ENCODE measurements at places on chromosomes 2 and 18.

DNA sequence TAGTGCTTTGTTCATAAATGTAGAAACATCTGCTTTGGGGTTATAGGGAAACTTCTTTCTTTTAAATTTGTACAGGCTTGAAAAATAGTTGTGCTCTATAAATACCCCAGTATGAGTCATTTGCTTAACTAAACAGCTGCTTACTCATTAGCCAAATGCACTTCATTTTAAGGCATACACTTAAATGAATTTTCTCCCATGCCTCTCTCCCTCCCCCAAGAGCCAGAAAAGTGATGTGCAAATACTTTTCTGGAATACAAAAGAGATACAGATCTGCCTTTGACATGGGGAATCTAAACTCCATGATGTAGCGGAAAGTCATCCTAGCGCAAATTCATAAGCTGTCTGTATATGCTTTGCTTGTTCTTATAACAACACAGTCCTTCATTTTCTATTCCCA lies 469.4 kb downstream of the DLGAP1 start:
- no peak for DNase-seq

DNA sequence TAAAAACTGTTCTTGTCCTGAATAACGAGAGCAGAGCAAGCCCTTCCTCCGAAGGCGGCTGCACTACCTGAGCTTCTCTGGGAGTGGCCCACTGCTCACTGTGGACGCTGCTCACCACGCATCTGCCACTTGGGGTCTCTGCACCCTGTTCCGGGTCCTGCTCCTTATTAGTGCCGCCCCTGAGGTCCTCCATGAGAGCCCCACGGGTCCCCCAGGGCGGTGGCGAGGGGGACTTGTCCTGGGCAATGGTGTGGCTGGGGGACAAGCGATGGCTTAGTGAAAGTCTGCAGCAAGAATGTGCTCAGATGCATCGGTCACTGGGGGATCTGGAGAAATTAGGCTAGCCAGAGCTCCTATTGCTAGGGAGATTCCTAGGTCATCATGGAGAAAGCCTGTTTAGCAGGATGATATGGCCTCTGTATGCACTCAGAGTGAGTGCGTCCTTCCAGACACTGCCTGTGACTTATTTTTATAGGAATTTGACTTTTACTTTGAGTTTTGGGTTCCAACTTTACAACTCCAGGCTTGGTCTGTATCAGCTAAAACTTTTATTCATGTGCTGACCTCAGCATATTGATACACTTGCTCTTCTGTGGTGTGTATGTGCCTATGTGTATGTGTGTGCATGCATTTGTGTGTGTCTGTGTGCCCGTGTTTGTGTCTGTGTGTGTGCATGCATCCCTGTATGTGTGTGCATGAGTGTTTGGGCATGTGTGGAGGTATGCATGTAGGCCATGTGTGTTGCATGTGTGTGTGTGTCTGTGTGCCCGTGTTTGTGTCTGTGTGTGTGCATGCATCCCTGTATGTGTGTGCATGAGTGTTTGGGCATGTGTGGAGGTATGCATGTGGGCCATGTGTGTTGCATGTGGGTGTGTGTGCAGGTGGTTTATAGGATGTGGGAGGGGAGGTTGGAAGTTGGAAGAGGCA lies 129.5 kb downstream of the SNTG2 start:
- DNase-seq: no peak

GRCh38 chr2:193627187-193627926 lies 1432.6 kb upstream of the TMEFF2 start:
- DNase-seq: no peak

- DNase-seq: no peak
Measured at GRCh38 chr2:187232749-187233148, 215.3 kb downstream of the CALCRL start.

GRCh38 chr2:112493858-112494648 lies 12.1 kb downstream of the TTL start:
- no peak for DNase-seq

DNA sequence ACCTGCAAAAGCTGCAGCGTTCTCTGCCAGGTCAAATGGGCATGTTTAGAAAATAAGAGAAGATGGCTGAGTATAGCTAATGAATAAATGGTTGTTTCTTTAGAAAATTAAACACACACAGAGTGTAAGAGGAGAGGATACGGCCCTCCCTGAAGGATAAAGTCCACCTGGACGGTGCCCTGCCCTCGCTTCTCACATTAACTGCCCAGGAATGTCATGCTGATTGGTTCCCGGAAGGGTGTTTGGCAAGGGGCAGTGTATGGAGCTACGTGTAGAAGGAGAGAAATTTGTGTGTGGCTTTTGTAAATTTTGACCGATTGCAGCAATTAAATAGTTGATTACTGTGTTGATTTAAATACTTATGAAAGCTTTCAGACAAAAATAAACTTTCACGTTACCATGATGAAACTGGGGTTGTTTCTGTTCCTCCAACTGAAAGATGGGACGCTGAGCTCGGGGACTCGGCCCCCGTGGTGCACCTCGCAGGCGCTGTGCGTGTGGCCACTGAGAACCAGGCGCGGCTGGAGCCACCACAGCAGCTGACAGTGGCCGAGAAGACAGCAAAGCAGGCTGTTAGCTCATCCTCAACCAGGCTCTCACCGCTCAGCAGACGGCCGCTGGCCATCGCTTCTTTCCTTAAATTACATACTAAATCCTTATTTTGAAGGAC lies 22.7 kb downstream of the MPPE1 start:
- no peak for DNase-seq

GRCh38 chr2:178478130-178478438 lies 316 bp downstream of the FKBP7 start:
- no peak for DNase-seq

DNA sequence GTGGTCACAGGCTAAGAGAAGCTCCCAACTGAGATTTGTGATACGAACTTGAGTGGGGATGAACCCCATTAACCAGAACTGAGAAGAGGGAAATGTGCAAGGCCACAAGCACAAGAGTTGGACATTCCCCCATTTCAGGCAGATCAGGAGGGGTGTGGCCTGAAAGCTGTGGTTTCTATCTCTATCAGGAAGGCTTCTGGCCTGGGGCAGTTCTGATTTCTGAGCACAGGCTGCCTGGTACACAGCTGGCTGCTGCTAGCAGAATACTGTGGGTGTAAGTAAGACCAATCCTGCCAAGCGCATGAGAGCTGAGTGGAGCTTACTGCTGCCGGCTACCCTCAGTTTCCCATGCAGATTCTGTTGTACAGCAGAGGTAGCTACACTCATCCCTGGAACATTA lies 484.6 kb downstream of the SATB2 start:
- DNase-seq: no peak

- no peak for DNase-seq
Measured at GRCh38 chr18:12034241-12035100, 53.2 kb downstream of the IMPA2 start.

- DNase-seq: no peak
Measured at GRCh38 chr2:197461057-197461456, 7.7 kb downstream of the COQ10B start.

DNA sequence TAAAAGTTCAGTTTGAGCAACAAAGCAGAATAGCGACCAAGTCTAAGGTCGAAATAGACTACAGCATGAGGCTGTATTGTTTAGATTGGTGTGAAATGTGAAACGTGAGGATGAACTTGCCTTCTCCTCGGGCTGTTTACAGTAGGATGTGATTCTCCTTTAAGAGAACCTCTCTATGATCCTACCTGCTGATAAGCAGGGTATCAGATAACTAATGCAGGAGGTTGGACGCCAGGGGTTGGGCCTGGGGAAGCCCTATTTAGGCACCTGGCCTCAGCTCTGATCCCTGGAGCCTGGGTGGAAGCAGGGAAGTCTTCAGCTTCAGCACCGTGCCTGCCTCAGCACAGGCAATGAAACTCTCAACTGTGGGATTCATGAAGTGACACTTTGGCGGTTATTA lies 11.4 kb downstream of the CRYGD start:
- no peak for DNase-seq

GRCh38 chr2:231642631-231643494 lies 50.2 kb downstream of the TEX44 start:
- DNase-seq: peak; percentile 79

DNA sequence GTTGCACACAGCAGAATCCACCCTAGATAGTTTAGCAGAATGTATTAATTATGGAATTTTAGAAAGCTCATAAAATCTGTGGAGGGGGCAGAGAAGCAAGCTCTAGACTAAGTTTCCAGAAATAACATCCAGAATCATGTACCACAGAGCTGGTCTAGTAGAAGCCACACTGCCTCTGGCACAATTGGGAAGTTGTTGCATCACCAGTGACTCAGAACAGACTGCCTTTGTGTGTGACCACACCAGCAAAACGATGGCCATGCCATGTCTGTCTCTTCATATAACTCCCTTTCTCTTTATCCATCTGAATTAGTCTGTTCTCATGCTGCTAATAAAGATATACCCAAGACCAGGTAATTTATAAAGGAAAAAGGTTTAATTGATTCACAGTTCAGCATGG lies 158.9 kb downstream of the CCDC148 start:
- no peak for DNase-seq

DNA sequence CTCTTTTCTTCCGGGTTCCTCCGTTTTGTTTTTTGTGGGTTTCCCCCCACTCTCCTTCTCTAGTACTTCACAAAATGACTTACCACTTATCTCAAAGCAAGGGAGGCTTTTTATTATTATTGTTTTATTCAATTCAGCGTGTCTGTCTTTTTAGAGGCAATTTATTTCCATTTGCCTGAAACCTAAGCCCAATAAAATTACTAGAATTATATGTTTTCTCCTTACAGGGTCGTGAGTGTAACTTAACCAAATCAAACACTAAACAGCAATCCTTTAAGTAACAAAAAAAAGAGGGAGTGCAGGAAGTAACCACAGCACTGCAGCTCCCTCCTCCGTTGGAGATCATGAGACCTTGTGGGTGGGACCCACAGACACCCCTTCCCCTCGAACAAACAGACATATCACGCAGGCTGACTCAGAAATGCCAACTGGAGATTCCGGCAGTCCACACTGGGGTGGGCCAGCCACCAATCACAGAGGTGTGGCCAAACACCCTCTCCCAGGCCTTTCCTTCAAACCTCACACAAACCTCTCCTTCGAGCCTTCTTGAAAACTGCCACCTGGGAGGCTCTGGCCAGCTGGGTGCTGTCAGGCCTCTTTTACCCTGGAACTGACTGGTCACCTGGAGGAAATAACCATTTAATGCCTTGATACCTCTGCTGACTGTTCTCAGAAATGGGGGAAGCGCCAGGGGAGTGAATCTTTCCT lies 207.1 kb upstream of the SMAD2 start:
- no peak for DNase-seq

DNA sequence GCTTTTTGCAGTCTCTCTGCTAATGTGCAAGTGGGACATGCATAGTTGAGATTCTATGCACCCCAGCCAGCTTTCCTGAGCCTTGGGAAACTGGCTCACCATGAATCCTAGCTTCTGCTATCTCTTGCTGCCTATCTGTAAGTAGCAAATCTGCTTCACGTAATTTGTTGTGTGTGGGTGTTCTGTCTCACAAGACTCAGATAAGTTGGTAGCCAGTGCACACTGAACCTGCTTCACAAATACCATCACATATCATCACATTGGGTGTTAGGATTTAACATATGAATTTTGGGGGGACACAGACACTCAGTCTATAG lies 13.9 kb upstream of the VRK2 start:
- DNase-seq: no peak

- DNase-seq: no peak
Measured at GRCh38 chr2:177783091-177783490, 289.5 kb downstream of the PDE11A start.

- DNase-seq: no peak
Measured at GRCh38 chr2:17788773-17789172, 27.5 kb upstream of the MSGN1 start.

DNA sequence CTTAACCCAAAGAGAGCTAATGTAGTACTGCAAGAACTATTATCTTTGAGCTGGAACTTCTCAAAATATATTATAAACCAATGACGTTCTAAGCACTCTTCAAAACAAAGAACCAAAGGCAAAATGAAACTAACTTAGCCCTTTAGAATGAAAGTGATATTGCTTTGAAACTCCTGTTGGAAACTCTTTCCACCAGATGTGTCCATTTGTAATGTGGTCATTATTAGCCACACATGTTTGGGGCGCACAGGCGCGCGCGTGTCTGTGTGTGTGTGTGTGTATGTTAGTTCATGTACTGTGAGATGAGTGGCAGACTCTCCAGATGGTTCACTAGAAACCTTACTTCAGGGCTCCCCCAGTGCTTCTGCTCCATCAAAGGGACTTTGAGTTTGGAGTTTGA lies 323.4 kb downstream of the BCL11A start:
- DNase-seq: no peak

Measured in GF-D8 (cell line).